Activated CD8-positive, alpha-beta memory T cell treated with anti-CD3 and anti-CD28 coated beads, Interleukin-2, amount 50 U/mL, for 4 hours (primary cell): ENCODE measurements at places on chromosomes 16 and 17.

- no peak for DNase-seq
Measured at GRCh38 chr17:8500609-8501008, 64.9 kb downstream of the NDEL1 start.

DNA sequence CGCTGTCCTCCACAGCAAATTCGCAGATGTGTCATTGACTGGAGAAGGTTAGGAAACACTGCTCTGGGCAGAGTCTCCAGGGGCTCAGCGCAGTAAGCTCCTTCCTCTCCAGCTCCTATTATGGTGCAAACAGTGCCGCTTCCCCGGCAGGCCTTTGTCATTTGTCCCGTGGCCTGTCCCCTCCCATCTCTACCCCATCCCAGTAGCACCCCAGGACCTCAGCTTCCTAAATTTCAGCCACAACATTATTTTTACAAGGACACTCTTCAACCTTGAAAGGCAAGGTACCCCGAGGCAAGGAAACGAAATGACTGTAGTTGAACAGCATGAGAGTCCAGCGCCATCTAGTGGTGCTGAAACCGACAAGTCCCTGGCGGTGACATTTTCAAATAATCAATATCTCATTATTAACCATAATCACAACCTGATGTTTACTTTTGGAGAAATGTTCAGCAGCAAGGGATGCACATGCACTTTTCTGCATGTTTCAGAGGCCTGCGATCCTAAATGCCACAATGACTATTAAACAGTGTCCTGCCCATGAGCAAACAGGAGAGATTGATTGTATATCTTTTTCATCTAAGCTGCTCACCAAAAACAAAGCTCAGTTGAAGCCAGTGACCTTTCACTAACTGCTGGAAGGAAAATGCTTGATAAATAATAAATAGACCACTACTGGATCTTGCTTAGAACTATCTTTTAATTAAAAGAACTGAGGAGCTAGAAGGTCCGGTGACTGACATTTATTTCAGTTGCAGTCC lies 16.5 kb downstream of the MRPS23 start:
- DNase-seq = peak; percentile 69

GRCh38 chr17:79799538-79800324 lies 2.9 kb upstream of the CBX8 start:
- no peak for DNase-seq

GRCh38 chr17:80871341-80871740 lies 120.3 kb upstream of the CHMP6 start:
- no peak for DNase-seq

- DNase-seq = peak; percentile 55
Measured at GRCh38 chr16:84718-85406, 6.8 kb downstream of the MPG start.

- DNase-seq = no peak
Measured at GRCh38 chr17:1989135-1989534, 36.0 kb downstream of the RTN4RL1 start.

DNA sequence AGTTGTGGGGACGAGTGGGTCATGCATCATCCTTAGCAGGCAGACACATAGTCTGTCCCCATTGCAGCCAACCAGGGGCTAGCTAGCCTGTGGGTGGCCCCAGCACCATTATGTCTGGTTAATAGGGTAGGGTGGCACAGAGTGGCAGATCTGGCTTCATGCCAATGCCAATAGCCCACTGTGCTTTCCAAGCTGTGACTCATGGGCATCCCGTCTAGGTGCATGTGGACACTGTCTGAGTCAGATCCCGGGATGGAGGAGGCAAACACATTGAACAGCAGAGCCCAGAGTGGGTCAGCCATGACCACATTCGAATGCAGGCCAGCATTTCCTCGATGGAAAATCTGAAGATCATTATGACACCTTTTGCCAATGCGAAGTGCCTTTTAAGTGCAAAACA lies 2.5 kb downstream of the HS3ST2 start:
- DNase-seq = no peak

- no peak for DNase-seq
Measured at GRCh38 chr16:10617662-10618420, 37.4 kb upstream of the EMP2 start.

DNA sequence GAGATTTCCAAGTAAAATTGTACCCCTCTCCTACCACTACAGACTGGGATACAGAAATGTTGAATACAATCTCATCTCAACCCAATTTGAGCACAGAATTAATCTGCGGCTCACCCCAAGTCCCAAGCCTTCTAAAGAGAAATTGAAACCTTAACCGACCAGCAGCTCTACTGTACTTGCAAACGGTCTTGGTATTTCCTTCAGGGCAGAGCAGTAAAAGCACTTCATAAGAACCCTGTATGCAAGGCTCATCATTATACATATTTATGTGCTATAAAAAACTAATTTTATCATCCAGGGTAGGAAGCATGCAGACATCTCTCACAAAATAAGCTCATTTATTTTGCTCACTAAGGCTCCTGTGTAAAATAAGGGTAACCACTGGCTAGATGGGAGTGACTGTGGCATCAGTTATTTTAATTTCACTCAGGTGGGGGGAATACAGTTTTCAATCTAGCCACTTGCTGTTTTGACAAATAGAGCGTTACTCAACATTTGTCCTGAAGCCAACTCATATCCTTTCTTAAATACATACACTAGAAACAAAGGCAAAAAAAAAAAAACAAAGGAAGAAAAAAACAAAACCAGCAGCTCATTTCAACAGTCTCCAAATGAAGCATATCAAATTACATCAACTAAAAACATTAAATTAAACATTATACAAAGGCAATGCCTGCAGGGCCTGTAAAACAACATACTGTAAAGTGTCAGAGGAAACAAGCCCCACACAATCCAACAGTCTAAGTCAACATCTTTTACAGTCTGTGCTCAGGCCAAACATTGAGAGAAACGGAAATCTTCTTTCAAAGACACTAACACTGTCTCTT lies 65.0 kb downstream of the PARN start:
- DNase-seq = no peak

DNA sequence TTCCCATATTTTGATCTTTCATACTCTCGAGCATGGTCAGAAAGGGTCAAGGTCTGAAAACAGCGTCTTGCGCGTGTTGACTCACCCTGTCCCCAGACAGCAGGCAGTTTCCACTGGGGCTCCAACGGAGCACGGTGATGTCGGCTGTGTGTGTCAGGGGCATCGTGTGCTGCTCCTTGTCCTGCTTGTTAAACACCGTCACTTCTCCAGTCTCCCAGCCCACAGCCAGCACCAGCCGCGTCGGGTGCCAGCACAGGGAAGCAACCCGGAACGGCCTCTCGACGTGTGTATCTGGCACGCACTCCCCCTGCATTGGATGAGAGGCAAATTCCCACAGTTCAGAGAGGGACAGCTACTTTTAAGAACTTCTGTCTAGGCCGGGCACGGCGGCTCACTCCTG lies 9.6 kb downstream of the IFT140 start:
- no peak for DNase-seq

- DNase-seq = no peak
Measured at GRCh38 chr17:80780381-80781198, 211.1 kb upstream of the CHMP6 start.

DNA sequence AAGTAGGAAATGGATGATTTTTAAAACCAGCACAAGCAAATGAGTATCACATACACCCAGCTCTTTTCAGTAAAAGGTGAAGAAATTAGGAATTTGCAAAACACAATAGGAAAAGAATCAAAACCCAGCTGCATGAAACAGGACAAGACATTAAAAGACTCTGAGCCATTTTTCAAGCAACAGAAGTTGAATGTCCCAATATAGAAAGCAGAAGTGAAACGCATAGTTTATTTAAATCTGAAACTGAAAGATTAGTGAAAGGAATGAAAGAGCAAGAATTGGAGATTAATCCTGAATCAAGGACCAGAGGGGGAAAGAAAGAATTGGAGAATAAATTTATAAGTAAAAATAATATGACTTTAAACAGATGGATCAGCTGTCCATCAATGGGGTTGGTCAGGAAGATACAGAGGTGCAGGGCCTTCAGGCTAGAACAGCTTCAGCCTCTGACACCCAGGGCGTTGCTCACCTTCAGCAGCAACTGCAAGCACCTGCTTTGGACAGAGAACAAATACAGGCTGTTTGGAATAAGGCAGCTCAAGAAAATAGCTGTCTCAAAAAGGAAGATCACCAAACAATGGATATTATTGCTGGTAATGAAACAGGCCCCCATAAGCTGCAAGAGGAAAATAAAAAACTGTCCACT lies 3.9 kb upstream of the ARHGAP17 start:
- DNase-seq = no peak

- peak; percentile 70 for DNase-seq
Measured at GRCh38 chr16:84277244-84277823, 17.3 kb upstream of the WFDC1 start.

- DNase-seq = no peak
Measured at GRCh38 chr17:19381361-19381740, 3.1 kb downstream of the MAPK7 start.

GRCh38 chr17:72631568-72631948 lies 460.9 kb downstream of the SLC39A11 start:
- no peak for DNase-seq

DNA sequence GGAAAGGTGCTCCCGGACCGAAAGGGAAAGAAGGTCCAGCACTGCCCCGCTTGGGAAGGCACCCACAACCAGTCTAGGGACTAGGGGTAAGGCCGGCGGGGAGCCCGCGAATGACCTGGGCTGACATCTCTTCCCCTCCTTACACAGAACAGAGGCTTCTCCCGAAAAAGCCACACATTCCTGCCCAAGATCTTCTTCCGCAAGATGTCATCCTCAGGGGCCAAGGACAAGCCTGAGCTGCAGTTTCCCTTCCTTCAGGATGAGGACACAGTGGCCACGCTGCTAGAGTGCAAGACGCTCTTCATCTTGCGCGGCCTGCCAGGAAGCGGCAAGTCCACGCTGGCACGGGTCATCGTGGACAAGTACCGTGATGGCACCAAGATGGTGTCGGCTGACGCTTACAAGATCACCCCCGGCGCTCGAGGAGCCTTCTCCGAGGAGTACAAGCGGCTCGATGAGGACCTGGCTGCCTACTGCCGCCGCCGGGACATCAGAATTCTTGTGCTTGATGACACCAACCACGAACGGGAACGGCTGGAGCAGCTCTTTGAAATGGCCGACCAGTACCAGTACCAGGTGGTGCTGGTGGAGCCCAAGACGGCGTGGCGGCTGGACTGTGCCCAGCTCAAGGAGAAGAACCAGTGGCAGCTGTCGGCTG lies 1.5 kb downstream of the CNP start:
- no peak for DNase-seq

GRCh38 chr17:5913641-5914040 lies 156.5 kb upstream of the WSCD1 start:
- no peak for DNase-seq

DNA sequence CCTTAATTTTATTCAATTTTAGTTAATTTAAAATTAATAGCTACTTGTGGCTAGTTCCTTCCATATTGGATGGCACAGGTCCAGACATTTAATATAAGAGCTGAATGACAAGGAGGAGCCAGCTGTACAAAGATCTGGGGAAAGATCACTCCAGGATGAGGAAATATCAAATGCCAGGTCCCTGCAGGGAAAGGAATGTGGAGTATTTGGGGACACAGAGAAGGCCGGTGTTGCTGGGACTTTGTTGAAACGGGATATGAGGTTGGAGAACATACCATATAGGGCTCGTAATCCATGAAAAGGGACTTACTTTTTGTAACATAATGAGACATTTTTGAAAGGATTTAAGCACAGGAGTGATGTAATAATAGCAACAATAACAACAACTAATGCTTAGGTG lies 426.8 kb downstream of the HS3ST4 start:
- DNase-seq = no peak

DNA sequence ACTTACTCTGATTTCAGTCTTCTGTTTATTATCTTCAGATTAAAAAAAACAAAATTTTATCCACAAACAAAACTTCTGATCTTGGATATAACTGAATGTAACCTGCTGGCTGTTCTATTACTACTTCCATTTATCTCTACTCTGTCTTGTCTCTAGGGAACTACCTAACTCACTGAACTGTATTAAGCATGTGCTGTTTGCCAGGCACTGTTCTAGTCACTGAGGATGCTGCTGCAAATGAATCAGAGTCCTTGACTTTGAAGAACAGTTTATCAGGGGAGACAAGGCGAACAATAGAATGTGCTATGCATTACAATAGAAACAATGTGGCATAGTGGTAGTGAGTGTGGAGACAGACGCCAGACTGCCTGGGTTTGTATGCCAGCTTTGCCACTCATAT lies 2.3 kb upstream of the ANKRD40 start:
- no peak for DNase-seq

DNA sequence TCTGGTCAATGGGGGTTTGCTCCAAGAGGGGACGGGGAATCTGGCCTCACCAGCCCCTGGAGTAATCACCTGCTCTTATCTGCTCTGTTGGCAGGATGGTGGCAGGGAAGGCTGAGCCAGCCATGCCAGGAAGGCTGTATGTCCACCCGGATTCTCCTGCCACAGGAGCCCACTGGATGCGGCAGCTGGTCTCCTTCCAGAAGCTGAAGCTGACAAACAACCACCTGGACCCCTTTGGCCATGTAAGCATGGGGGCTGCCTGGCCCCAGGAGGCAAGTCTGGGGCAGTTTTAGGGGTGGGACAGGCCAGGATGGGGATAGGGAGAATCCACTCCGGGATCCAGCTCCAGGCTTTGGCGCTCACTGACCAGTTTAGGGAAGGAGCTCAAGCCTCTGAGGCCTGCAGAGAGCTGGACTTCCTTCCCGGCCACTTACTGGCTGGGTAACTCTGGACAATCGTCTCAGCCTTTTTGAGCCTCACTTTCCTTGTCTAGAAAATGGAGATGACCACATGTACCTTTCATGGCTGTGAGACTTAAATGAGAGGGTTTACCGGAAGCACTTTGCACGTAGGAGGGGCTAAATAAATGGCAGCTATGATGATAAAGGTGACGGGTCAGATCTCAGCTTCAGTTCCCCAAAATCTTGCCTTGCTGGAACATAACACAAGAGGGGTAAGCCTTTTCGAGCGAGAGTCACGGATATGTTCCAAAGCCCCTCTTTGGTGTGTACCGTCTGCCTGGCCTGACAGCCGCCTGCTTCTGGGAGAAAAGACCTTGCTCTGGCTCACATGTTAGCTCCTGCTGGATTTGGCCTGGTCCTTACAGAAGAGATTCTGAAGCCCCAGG lies 15.4 kb downstream of the TBX4 start:
- DNase-seq = no peak

DNA sequence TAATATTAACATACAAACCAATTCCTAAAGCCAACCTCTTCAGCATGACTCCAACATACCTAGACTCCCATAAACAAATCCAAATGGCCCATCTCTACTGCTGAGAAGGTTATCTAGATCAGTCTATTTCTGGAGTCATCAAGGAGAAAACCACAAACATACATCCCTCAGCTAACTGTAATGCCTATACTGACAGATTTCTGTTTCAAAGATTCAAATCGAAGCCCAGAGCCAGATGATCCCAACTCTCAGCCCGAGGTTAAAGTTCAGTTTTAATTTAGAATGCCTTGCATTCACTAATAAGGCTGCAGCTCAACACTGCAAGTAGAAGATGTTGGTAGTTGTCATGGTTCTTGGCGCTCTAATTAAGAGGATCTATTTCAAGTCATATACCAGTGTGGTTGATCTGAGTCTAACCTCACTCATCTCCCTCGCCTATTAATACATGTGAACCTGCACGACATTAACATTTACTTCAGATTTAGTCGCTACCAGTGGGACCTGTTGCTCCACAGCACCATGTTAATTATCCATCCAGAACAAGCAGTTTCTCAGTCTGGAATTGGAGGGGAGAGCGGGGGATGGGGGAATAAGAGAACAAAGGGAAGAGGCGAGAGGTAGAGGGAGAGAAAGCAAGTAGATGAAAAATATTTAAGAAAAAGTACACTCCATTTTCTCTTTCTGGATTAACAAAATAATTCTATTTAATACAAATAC lies 15.4 kb downstream of the PHF12 start:
- DNase-seq = no peak
